ENCODE measurements at places on chromosomes 13 and 19.
A peak's percentile ranks its signal among the peaks of the same experiment; 100 is the strongest.

DNA sequence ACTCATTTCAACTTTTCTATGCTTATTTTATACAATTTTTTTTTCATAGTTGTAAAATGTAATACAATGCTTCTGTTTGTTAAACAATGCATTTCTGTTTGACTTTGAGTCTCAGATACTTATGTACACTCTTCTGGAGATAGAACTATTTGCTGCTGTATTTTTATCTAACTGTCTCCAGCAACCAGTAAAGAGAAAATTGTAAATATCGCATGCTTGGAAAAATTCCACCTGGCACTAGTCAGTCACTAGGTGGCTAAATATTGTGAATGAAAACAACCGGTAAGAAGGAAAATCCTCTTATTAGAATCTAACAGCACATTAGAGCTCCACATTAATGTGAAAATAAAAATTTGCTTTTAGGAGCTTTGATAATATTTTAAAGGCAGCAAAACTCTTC is 876.5 kb downstream of the PCDH9 start:
- DNase-seq: no peak

DNA sequence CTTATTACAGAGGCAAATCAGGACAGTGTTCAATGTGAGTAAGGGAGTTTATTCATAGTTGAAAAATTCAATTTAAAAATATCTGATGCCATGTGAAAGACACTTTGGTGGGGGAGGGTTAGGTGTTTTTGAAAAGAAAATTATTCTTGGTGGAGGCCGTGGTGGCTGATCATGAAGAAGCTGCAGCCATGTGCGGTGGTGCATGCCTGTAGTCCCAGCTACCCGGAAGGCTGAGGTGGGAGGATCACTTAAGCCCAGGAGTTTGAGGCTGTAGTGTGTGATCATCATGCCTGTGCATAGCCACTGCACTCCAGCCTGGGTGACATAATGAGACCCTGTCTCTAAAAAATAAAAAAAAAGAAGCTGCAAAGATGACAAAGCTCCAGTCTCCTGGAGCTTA is 28.6 kb downstream of the WDFY2 start:
- no peak for DNase-seq

- DNase-seq: no peak
These were observed 91.6 kb upstream of the SIAH3 start for GRCh38 chr13:45943120-45943519.

DNA sequence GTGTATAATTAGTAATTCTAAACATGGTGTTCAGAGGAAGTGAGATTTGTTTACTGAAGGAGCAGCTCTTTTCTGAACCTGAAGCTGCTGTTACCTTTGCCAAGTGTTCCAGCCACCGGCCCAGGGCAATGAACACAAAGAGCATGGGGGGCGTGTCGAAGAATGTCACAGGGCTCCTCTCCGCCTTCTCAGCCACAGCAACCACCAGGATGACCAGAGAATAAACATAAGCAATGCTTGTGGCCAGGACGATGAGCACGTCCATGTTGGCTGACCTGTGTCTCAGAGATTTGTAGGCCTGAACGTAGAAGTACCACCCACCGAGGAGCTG is 53.1 kb downstream of the ATP7B start:
- no peak for DNase-seq

- DNase-seq: no peak
These were observed 580 bp upstream of the KATNAL1 start for GRCh38 chr13:30307971-30308290.

- DNase-seq: no peak
These were observed 819 bp downstream of the EID2B start for GRCh38 chr19:39531834-39532232.

DNA sequence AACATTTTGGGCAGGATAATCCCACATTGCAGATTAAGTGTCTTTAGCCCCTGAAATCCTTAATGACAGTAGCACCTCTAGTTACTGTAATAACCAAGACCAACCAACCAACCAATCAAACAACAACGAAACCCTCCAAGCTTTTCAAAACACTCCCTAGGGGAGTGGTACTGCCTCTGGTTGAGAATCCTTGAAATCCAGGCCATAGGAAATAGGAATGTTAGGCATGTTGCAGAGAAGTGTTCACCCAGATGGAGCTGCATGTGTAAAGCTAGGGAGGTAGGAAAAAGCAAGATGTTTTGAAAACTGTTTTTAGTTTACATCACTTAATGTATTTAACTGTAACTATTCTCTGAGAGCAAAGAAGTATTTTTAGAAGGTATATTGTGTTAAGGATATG is 4.5 kb downstream of the LACC1 start:
- no peak for DNase-seq

DNA sequence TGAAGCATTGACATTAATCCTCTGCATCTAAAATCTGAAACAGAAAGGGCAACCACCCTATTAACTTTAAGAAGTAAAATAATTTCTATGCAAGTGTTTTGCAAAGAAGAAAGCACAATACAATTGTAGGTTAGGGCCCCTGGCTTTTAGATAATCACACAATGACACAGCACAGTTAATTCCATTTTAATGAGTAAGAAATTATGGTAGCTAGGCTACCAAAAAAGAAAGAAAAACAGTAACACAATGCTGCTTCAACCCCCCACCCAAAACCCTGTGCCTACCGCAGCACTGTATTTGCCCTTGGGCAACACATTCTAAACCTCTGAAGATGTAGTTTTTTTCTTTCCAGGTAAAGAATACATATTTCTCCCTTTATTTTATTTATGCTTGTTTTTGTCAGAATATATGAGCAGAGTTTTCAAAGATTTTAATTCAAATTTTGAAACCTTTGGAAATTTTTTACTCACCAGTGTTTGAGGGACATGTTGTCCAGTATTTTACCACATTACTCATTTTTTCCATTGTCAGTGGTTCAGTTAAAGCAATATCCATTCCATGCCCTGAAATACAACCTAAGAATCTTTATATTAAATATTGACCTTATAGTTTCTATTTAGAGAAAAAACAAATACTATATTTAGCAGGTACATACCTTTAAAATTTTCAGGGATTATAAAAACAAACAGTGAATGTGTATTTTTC is 21.1 kb downstream of the SOHLH2 start:
- DNase-seq: no peak

- DNase-seq: no peak
These were observed 512.2 kb downstream of the DIAPH3 start for GRCh38 chr13:59651479-59651878.

DNA sequence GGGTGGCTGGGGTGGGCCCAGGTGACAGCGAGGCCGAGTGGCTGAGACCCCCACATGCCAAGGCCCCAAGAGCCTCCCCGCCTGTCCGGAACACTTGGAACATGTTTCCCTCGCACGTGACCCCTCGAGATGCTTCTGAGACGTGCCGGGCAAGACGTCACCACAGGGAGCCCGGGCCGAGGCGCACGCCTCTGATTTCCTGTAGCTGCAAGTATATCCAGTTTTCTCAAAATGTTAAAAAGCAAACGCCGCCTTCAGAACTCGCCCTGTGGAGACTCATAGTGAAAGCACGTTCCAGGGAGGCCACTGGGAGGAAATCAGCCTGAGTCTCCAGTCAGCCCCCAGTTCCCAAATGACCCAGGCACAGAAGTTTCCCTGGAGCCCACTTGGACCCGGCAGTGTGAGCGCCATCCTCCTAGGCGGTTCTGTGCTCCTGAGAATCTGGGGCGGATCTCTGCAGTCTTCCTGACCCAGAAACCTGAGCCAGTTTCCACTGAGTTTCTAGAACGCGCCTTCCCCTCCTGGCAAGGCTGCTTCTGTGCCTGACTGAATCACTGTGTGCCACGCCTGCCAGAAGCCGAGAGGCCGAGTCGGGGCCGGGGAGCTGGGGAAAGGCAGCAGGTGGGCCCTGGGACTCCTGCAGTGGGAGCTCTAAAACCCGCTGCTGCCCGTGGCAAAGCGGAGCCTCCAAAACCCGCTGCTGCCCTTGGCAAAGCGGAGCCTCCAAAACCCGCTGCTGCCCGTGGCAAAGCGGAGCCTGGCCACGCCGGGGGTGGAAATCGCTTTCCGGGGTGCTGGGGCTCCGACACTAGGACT is 179.3 kb downstream of the KDM4B start:
- DNase-seq: no peak

DNA sequence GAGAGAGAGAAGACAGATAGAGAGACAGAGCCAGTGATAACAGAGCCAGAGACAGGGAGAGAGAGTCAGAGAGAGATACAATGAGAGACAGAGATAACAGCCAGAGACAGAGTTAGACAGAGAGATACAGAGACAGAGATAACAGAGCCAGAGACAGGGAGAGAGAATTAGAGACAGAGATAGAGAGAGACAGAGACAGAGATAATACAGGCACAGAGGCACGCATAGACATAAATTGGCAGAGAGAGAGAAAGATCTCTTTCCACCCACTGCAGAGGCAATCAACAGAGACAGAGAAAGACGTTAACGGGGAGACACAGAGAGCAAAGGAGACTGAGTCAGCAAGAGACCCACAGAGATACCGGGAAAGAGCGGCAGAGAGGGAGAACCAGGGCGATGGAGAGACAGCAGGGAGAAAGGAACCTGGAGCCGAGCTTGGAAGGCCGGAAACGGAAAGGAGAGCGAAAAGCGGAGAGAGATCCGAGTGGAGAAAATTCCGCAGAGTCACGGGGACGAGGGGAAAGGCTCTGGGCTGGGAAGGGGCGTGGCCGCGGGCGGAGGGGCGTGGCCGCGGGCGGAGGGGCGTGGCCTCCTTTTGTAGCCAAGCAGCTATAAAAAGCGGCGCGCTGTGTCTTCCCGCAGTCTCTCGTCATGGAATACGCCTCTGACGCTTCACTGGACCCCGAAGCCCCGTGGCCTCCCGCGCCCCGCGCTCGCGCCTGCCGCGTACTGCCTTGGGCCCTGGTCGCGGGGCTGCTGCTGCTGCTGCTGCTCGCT is at the start of gene TNFSF9:
TNFSF9 (plus strand) TSS at position 641 of the 777 bp plus-strand sequence; CDS start at position 652, 11 bp downstream.
- DNase-seq: peak; percentile 82

DNA sequence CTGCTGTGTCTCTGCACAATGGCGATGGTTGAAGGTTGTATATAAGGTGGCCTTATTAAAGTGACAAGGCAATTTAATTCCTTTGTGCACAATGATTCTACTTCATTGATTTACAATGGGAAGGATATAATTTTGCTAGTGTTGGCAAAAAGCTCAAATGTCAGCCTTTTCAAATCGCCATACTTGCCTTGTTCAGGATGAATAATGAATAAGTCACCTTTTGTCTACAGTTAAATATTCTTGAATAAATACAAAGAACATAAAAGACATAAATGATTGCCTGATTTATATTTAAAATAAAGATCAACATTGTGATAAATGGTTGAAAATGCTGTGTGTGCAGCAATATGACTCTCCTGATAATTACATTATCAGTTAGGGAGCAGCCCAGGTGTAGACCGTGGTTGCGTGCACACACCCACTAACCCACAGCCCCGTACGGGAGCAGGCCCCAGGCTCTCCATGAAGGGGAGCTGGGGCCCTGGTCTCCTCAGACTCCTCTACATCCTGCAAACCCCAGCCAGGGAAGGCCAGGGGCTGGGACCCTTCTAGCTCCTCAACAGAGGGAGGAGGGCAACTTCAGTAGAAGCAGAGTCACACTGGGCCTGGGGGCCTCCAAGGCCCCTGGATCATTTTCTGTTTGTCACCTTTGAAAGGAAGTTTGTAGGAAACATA is 64.9 kb downstream of the TEX29 start:
- no peak for DNase-seq

DNA sequence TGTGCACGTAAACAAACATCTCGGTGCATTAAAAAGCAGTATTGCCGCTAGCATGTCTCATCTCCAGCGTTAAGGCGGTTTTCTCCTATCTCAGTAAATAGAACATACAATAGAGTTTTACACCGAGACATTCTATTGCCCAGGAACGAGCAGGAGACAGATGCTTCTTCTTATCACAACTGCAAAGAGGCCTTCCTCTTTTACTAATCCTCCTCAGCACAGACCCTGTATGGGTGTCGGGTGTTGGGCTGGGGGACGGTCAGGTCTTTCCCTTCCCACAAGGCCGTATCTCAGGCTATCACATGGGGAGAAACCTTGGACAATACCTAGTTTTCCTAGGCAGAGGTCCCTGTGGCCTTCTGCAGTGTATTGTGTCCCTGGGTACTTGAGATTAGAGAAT is 21.2 kb downstream of the ZNF233 start:
- DNase-seq: no peak

GRCh38 chr19:42069619-42070351 is at the start of gene GRIK5:
Gene GRIK5 (minus strand): TSS chr19:42070206. CDS start chr19:42065770, 4,436 bp downstream.
- no peak for DNase-seq

- no peak for DNase-seq
These were observed 990 bp downstream of the MYO9B start for GRCh38 chr19:17076543-17076991.

DNA sequence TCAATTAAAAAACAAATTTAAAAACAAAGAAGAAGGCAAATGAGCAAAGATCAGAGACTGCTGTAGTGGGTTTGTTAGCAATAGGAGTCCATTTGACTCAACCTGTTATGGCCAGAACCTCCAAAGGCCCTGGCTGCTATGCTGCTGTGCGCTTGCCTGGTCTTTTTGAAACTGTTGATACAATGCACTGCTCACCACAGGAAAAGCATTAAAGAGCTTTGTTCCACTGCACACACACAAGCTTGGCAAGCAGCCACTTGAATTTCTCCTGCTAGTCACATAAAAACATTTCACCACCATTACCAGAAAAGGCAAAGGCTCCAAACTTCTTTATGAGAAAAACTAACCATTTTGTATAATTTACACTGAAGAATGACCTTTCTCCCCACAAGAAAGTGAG is 132.2 kb downstream of the FREM2 start:
- no peak for DNase-seq

- DNase-seq: no peak
These were observed 29.3 kb downstream of the STARD13 start for GRCh38 chr13:33256148-33256840.

GRCh38 chr13:69616396-69616795 is 491.2 kb upstream of the ATXN8OS start:
- DNase-seq: no peak

DNA sequence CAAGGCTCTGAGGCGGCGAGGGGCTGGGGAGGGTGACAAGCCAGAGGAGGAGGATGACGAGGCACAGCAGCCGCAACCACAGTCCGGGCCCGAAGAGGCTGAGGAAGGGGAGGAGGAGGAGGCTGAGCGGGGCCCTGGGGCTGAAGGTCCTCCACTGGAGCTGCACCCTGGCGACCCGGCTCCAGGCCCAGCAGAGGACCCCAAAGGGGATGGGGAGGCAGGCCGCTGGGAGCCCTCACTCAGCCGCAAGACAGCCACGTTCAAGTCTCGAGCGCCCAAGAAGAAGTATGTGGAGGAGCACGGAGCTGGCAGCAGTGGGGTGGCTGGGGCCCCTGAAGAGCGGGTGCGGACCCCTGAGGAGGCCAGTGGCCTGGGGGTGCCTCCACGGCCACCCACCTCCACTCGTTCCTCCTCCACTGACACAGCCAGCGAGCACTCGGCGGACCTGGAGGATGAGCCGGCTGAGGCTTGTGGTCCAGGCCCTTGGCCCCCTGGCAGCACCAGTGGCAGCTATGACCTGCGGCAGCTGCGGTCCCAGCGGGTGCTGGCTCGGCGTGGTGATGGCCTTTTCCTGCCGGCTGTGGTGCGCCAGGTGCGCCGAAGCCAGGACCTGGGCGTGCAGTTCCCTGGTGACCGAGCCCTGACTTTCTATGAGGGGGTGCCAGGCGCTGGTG is 2.9 kb downstream of the CIC start:
- DNase-seq: no peak

Data from stimulated activated CD8-positive, alpha-beta memory T cell treated with anti-CD3 and anti-CD28 coated beads, Interleukin-2, amount 100 ng/mL, for 48 hours (primary cell).